Stimulated activated CD4-positive, alpha-beta T cell treated with anti-CD3 and anti-CD28 coated beads, Interleukin-12 subunit alpha, Interleukin-12 subunit beta, amount 100 ng/mL, for 24 hours (primary cell): ENCODE measurements at places on chromosomes 2 and 18.

DNA sequence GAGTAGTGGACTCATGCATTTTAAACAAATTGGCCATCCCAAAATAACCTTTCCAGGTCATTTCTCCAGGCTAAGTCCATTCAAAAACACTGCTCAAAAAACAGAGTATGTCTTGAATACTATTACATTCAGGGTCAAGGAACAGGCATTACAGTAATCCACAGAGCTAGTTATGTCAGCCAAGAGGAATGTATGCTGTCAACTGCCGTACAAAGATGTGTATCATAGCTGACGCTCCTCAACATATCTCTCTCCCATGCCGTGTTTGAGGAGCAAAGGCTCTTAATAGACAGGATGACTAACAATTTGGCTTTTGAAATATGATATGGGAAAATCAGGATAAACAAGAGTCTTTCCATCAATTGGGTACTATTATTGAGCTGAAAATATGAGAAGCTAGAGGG lies 68.8 kb upstream of the KCTD1 start:
- no peak for DNase-seq

GRCh38 chr2:34159901-34160300 lies 560.8 kb upstream of the FAM98A start:
- DNase-seq = no peak

DNA sequence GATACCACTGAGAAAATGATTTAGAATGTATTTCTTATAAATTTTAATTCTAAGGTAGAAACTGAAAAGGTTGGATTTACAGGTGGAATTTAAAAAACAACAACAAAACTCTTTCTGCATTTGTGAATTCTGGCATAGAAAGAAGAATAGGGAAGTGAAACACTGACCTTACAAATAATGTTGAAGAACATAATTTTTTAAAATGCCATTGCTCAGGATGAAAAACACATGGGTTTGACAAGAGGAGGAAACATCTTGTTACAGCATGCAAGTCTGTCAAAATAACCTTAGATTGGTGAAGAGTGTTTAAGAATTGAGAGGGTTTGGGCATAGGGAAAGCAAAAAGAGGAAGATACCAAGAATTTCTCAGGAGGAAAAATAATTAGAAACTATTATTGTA lies 184.3 kb downstream of the UBE2E3 start:
- DNase-seq = no peak

- no peak for DNase-seq
Measured at GRCh38 chr18:45107425-45107824, 426.7 kb downstream of the SETBP1 start.

DNA sequence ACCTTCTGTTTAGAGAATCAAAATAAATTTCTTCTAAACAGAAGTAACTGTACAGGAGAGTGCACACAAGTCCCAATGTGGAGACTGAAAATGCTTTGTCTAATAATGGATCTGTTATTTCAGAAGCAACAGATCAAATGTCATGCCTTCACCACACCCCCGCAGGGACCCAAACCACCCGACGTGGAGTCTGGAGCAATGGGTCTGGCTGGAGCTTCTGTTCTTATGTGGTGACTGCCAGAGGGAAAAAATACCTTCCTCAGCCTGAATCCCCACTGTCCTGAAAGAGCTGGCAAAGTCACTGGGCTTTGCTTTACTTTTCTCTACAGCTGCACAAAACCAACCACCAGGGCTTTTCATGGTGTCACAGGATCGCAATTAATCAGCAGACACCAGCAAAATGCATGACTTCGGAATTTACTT lies 119.0 kb upstream of the ZFP36L2 start:
- DNase-seq = no peak

DNA sequence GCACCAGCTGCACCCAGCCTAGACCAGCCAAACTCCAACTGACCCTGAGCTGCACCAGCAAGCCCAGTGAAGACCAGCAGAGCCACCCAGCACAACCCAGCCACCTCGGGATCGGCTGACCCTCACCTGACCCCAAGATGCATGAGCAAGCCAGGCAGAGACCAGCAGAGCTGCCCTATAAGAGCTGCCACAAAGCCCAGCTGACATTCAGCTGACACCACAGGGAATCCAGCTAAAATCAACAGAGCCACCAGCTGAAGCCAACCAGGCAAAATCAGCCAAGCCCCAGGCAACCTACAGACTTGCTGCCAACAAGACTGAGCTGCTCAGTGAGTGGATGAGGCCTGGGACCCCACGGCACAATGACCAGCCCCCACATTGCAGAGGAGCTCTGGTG lies 54.6 kb downstream of the CYP27C1 start:
- no peak for DNase-seq

DNA sequence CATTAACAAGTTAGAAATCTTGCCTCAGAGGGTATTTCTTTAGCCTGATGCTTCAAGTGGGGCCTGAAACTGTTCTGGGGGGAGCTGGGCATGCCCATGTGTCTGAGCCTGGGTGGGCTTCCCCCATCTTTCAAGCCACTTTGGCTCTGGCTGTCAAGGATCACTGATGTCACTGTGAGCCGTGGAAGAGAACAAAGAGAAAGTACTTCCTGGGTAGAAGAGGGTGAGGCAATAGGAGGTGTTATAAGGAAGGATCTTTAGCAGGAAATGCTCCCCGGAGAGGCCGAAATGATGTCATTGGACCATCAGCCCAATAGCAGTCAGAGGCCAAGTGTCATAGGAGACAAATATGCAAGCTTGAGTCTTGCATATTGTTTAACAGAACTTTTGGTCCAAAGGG lies 228.4 kb upstream of the MEX3C start:
- no peak for DNase-seq

GRCh38 chr18:47100212-47100831 lies 50.0 kb downstream of the HDHD2 start:
- peak; percentile 22 for DNase-seq

DNA sequence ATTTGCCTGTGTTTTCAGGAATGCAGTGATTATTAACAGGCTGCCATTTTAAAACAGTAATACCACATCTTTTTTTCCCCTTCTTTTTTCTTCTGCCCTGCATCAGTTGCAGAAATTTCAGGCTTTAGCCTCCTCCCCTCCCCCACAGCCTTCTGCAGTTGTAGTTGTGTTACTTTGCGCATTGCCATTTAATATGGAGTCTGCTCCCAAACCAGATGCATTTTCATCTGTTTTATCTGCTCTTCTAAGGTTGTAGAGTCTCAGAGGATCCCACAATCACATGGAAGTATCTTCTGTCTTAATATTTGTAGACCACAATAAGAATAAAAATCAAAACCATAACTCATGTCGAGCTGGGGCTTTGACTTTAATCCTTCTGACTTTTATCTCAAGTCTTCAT lies 3.8 kb downstream of the ASXL3 start:
- no peak for DNase-seq

DNA sequence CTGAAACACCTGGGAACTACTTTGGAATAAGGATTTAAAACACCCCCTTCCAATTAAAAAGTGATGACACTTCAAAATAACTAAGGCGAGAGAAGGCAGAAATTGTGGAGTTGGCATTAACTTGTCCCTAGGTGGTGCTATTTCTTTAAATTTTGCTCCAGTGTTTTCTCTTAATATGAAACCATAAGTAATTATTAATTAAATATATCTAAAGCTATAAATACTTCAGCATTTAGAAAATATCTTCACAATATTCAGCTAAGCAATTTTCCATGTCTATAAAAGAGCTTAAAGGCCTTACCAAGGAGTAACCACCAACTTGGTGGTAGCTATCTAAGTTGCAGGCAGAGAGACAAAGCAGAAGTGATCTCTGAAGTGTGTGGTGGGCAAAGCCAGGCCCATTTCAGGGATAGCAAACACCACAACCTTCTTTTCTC lies 186.8 kb upstream of the PGAP1 start:
- DNase-seq = no peak

GRCh38 chr2:222738809-222739208 lies 67.4 kb downstream of the MOGAT1 start:
- DNase-seq = no peak

GRCh38 chr2:45918463-45919159 lies 267.1 kb downstream of the PRKCE start:
- DNase-seq = no peak

DNA sequence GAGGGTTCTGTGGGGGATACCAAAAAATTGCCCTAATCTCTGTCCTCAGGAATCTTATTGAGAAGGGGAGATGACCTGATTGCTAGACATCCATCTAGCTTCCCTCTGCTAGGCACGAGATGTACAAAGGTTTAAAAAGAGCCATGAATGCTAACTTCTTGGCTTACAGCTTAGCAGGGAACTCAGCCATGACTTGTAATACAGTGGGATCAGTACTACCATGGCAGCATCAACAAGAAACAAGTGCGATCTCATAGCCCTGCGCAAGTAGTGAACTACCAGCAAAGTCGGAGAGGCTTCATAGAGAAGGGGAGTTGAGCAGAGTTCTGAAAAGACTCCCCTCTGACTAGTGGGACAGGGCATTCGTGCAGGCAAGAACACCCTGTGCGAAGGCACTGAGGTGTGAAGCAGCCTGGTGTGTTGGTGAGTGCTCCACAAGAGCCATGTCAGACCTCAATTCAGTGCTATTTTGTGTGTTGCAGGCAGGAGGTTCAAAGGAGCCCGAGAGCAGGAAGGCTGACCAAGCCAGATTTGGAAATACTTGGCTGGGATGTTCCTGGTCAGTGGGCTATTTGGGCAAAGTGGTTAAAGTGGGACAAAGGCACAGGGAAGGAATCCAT lies 130.0 kb downstream of the FMNL2 start:
- no peak for DNase-seq

- no peak for DNase-seq
Measured at GRCh38 chr18:23210526-23210925, 75.2 kb downstream of the CABLES1 start.

- DNase-seq = no peak
Measured at GRCh38 chr2:73964223-73964622, 20.5 kb upstream of the TET3 start.

GRCh38 chr2:13919981-13920382 lies 712.5 kb upstream of the LRATD1 start:
- DNase-seq = no peak

DNA sequence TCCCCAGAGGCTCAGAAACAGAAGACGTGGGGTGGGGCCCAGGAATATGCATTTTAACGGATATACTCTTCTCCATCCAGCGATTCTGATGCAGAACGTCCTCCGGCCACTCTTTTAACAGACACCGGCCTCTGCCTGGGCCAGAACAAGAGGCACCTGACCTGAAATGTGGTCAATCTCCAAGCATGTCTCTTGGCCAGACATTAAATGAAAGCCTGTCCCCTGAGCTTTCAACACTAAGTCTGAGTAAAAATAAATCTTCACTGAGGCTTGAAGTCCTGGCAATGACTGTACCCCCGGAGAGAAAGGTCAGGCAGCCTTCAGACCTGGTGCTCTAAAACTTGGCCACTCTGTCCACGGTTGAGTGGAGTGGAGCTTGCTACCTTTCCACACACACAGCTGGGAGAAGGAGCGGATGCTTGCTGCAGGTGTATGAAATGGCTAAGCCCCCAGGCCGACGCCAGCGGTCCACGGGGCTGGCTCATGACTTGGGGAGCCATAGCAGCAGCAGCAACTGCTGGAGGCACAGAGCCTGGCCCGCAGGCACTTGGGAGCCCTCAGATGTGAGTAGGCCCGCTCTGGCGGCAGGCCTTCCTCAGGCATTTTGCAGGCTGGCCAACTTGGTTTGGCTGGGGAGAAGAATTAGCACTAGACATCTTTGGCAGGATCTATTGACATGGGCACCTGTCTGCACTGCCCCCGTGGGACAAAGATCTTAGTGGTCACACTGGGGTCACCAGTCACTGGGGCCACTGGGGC lies 79.7 kb downstream of the TMEM17 start:
- no peak for DNase-seq

GRCh38 chr2:86357392-86357963 lies 20.1 kb upstream of the REEP1 start:
- DNase-seq = no peak

DNA sequence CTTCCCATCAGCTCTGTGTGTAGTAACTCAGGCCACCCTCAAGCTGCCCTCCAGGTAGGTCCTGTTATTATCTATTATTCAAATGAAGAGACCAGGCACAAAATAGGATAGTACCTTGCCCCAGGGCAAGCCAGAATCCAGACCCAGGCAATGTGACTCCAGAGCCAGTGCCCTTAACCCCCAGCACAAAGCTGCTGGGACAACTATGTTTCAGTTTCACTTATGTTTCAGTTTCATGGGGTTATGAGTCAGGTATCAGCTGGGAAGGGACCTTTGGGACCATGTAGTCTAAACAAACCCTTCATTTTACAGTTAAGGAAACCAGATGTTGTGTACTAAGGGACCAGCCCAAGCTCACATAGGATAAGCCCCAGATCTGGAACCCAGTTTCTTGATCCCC lies 10.0 kb downstream of the HK2 start:
- DNase-seq = peak; percentile 31

GRCh38 chr2:45607701-45608100 lies 3.4 kb downstream of the SRBD1 start:
- DNase-seq = no peak

- no peak for DNase-seq
Measured at GRCh38 chr18:31102025-31102684, at the start of gene DSC2. Gene DSC2 (minus strand): TSS chr18:31102421. CDS start chr18:31101971, 450 bp downstream.

DNA sequence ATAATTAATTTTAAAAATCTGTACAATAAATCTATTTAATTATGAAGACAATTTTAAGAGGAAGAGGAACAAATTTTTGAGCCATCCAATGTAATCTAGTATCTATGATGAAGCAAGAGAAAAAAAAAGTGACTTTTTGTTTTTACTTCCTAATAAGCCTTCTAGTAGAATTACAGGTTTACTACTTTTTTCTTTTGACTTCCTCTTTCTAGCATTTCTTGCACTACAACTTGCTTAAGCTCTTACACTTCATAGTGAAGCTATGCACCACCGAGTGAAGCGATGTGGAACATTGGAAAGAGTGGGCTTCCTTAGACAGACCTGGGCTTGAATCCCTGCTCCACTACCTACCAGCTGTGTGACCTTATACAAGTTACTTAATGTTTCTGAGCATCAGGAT lies 2.1 kb downstream of the SERPINB2 start:
- no peak for DNase-seq

- no peak for DNase-seq
Measured at GRCh38 chr2:70463997-70464396, 89.6 kb downstream of the TGFA start.

DNA sequence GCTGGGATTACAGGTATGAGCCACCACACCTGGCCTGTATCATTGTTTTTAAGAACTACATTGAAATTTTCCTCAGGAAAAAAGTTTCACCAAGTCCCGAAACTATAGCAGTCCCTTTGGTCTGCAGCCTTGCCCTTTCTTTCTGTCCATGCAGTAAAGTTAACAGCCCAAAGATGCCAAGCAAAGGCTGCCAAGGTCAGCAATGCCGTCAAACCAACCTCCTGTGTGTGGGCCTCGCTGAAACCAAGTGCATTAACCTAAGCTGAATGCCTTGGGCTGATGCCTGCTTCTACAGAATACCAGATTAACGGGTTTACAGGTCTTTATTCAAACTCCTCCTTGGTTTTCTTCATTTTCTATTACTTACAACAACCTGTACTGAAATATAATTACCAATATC lies 73.1 kb downstream of the EIF5B start:
- no peak for DNase-seq
